ENCODE measurements at places on chromosomes 5 and 9.

DNA sequence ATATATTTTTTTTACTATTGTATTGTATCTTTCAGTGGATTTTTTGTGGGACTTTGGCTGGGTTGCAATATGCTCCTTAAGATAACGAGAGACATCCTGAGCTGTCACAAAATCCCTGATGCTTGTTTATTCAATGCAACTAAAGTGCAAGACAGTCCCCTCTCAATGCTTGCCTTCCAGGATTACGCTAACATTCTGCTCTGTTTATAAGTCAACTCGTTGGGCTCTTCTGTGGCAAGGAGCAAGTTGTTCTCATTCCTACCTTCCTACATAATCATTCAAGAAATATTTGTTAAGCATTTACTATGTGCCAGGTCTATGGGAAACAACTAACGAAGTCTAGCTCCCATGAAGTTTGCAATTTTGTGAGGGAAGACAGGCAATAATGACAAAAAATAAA lies 40.4 kb downstream of the JAKMIP2 start:
- no peak for DNase-seq

- DNase-seq: no peak
These were observed 291.4 kb downstream of the ARHGEF28 start for GRCh38 chr5:73917433-73917832.

GRCh38 chr9:131721076-131721475 lies 18.8 kb downstream of the RAPGEF1 start:
- no peak for DNase-seq

DNA sequence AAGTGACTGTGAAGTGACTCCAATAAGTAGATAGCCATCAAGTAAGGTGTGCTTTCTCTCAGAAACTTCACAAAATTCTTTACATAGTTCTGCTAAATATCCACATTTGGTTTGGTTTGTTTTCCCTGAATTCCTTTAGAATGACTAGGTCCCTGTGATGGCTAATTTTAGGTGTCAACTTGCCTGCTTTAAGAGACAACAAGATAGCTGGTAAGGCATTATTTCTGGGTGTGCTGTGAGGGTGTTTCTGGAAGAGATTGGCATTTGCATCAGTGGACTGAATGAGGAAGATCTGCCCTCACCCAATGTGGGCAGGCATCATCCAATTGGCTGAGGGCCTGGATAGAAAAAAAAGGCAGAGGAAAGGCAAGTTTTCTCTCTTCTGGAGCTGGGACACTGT lies 8.3 kb upstream of the PTBP3 start:
- no peak for DNase-seq

DNA sequence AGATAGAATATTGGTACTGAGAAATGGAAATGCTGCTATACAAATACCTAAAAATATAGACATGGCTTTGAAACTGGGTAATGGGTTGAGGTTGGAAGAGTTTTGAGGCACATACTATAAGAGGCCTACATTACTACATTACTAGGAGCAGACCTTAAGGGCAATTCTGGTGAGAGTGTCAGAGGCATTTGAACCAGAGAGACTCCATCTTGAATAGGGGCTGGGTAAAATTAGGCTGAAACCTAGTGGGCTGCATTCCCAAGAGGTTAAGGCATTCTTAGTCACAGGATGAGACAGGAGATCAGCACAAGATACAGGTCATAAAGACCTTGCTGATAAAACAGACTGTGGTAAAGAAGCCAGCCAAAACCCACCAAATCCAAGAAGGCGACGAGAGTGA lies 104.6 kb upstream of the ADRA1B start:
- DNase-seq: no peak

- no peak for DNase-seq
These were observed 132.5 kb downstream of the CACNA1B start for GRCh38 chr9:138009803-138010690.

- DNase-seq: no peak
These were observed 533.2 kb upstream of the SEMA6A start for GRCh38 chr5:117107859-117108258.

GRCh38 chr5:82719368-82719767 lies 357.8 kb downstream of the TMEM167A start:
- peak; percentile 54 for DNase-seq

- no peak for DNase-seq
These were observed 183.7 kb downstream of the KDM4C start for GRCh38 chr9:6941501-6941900.

DNA sequence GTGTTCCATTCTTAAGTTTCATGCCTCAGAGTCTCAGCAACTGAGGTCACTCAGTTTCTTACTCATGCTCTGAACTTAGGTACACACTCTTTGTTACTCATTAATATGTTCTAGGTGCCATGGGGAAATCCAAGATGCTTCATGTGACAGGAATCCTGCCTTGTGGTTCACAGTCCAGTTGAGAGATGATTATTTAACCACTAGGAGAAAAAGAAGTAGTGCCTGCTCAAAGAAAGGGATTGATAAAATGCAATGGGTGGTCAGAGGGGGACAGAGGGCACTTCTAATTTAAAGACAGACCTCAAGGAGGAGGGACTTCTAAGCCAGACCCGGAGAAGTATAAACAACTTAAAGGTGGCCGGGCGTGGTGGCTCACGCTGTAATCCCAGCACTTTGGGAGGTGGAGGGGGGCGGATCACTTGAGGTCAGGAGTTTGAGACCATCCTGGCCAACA lies 69.0 kb downstream of the UGCG start:
- peak; percentile 90 for DNase-seq

DNA sequence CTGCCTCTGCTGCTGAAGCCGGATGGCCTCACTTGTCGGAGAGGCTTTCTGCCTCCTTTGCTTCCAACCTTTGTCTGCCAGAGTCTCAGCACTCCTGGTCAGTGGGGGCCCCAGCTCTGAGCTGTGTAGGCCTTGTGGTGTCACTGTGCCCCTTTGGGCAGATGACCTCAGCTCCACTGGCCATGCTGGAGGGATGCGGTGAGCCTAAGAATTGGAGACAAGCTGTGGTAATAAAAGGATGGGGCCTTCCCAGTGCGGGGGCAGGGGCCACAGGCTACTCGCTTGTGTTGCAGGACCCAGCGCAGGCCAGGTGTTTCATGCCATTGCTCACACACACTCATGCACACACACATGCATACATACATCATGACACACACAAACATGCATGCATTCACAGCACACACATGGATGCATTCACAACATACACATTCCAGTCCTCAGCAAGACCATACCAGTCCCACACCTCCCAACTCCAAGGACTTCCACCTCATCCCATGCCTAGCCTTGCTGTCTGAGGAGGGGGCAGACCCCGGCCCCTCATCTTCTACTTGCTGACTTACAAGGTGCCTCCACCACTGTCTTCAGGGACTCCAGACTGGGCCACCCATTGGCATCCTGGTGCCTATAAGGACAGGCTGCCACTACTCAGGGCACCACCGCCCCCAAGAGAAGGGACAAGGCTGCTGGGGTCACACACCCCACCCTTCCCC lies 237.7 kb downstream of the SYK start:
- DNase-seq: no peak

DNA sequence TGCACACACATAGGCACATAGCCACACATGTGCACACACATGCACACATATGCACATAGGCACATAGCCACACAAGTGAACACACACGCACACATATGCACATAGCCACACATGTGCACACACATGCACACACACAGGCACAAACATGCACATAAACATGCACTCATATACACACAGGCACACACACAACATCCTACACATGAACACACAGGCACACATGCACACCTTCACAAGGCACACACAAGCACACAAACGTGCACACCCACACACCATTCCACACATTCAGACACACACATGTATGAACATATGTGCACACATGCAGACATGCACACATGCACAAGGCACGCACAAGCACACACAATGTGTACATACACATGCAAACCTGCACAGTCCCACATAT lies 484.7 kb downstream of the IRX1 start:
- DNase-seq: no peak

DNA sequence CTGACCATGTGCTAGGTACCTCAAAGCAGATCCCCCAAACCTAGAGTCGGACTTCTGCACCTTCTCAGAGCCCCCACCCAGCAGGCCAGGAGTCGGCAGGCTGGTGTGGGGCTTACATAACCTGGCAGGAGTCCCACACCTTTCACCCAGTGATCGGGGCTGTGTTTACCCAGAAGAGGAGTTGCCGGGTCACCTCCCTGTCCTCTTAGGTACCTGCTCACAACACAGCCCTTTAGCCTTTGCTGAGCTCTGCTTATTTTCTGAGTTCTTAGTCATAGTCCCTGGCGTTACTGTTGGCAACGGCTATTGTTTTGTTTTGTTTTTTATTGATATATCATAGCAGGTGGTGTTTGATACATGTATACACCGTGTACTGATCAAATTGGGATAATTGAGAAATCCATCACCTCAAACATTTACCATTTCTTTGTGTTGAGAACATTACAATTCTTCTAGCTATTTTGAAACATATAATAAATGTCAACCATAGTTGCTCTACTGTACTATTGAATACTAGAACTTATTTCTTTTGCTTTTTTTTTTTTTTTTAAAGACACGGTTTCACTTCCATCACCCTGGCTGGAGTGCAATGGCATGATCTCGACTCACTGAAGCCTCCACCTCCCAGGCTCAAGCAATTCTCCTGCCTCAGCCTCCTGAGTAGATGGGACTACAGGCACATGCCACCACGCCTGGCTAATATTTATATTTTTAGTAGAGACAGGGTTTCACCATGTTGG lies 10.4 kb upstream of the EEIG1 start:
- no peak for DNase-seq

DNA sequence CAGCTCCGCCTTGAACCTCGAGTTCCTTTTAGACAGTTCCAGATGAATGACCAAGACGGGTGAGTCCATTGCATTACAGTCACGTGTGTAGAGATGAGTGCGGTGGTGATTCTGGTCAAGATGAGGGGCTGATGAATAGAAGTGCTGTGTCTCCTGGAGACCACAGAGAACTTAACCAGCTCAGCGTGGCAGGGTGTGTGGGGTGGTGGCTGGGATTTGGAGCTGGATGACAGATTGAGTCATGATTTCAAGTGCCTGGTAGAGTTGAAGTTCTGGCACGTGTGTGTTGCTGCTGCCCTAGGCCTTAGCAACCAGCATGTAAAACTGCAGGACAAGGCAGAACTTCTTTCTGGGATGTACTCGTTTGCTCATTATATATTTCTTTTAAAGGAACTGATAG lies 53.3 kb downstream of the PRRC2B start:
- DNase-seq: no peak
